Stimulated activated CD8-positive, alpha-beta memory T cell treated with anti-CD3 and anti-CD28 coated beads, Interleukin-7, amount 100 ng/mL, for 1 hour (primary cell): ENCODE measurements at places on chromosomes 11 and 22.

- DNase-seq: no peak
Observed at GRCh38 chr11:38710262-38710661, 2112.2 kb upstream of the RAG2 start.

DNA sequence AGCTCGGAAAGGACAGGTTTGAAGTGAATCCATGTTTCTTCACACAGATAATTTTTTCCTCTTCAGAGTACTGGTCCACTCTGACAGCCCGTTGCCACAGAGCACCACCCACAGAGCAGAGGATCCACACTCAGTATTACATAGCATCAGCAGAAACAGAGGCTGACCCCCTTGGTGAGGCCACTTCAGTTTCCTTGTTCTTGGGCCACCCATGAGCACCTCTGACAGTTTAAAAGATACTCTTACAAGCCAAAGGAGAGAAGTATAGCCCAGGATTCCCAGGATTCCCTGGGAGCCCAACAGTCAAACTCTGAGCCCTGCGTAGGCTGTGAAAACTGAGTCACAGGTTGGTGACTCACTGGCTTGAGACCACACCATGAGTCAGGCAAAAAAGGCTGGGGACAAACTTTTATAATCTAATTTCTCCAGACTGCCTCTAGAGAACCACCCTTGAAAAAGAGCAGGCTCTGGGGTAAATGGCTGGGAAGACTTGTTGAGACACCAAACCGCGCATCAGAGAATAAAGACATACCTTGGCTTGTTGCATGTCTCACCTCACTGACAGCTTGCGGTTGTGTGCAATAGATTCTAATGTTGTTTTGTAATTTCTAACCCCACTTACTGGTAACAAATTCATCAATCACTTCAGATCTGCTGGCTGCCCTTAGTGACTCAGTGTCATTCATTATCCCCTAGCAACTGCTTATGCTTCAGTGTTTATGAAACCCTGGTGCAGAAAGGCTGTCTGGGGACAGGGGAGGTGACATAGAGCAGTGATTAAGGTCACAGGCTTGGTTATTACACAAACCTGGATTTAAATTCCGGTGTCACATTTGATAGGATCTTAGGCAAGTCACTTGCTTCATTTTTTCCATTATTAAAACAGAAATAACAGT lies 56.9 kb upstream of the PRSS23 start:
- DNase-seq: no peak

DNA sequence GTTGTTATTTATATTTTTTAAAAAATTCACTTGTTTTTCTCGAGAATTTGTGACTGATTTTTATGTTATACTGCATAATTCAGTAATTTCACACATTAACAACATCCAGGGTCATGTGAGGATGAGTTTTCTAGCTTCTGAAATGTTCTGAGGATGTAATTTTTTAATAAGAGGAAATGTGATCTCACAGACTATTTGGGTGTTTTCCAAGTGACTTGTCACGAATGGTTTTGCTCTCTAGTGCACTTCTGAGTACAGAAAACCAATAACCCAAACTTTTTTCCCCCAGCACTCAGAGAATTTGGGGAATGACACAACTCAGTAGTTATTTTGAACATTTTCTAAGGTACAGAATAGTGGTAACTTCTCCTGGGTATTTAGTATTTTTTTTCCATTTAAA lies 821.1 kb upstream of the ARHGAP42 start:
- no peak for DNase-seq

GRCh38 chr11:8089791-8090510 lies 8.9 kb downstream of the TUB start:
- DNase-seq: no peak

DNA sequence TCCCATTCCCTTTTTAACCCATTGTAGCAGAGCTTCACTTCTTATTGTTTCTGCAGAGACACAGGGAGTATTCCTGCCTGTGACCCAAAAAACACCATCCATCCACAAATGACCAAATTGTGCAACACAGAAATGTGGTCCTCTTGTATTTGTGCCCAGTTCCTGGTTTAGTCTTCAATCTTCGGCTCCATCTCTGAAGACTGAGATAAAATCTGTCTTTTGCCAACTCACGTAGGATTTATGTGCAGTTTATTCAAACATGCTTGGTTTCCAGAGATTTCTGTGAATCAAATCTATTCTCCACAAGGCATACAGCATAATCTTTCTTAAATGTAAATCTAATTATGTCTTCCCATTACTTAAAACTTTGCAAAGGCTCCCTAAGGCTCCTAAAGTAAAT lies 307.0 kb downstream of the AASDHPPT start:
- DNase-seq: no peak
